Chondrocyte (in vitro differentiated cells): ENCODE measurements at places on chromosomes 11 and 22.

DNA sequence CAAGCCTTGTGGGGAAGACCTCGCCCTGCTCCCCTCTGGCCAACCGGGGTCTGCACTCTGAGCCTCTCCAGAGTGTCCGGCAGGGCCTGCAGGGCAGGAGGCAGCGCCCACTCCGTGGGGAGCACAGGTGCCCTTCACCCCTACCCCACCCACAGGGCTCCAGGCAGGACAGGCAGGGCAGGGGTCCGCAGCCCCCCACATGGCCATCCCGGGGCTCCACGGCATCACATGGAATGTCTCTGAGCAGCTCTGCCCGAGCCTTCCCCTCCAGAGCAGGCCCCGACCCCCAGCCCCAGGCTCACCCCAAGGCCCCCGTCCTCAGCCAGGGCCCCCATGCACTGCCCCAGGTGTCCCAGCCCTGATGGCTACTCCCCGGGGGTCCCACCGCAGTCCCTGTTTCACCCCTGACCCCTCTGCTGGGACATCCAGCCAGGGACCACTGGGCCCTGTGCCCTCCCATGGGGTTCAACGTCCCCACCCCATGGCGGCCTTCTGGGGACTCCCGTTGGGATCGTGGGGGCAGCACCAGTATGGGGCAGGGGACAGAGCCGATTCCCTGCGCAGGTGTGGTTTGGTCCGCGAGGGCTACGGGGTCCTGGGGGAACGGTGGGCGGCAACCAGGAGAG lies 77.7 kb downstream of the BRD1 start:
- peak; percentile 89 for DNase-seq

DNA sequence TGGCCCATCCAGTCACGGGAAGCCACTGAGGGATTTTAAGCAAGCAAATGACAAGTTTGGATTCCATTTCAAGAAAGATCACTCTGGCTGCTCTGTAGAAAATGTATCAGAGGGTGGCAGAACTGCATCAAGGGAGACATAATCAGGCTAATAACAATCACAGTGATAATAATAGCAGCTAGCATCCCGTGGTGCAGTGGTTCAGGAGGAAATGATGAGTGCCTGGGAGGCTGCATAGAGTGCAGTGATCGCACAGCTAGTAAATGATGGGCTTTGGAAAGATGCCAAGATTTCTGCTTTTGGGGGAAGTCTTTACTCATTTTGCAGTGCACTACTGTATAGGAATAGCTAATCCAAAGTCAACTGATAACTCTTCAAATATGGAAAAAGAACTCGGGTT lies 35.8 kb downstream of the TNRC6B start:
- no peak for DNase-seq

DNA sequence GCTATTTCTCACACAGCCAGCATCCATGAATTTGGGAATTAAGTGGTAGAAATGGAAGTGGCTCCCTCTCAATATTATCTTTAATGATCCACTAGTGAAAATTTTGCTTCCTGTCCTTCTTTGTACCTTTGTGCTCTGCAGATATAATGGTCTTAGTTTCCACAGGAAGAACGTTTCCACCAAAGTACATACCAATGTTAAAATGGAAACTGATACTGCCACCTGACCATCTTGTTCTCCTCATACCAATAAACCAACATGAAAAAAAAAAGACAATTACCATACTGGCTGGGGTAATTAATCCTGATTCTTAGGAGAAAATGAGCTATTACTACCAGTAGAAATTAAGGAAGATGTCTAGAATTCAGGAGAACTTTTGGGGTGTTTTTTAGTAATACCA lies 32.3 kb downstream of the C11orf65 start:
- no peak for DNase-seq

DNA sequence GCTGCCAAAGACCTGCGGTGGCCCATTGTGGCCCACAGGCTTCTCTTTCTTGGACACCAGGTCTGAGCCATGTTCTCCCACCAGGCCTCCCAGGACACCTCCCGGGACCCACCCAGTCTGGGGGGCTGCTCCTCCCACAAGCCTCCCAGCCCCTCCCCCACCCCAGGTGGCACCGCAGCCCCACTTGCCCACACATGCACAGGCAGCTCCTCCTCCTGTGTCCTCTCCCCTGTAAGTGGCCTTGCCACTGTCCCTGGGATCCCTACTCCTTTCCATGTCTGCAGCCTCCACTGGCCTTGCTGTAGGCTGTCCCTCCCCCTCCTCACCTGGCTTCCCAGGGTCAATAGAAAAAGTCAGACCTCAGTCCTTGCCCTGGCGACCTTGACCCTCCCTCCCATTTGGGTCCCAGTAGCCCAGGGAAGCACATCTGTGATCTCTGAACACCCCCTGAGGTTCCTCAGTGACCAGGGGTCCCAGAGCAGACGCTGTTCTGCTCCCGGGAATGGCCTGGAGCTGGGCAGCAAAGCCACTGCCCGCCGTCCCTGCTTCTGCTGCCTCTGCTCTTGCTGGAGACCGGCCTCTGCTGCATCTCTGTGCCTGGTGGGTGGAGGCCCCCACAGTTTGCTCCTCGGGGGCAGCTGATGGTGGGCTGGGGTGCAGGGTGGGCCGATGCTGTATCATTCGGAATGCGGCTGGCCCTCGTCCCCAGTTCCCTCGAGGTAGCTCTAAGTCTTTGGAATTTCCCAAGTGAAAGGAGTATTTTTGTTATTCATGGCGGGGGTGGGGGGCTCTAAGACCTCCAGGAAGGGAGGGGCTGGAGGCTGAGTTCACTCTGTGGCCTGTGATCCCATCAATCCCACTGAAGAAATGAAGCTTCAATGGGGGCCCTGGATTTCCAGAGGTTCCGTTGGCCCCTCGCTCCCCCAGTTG lies 43.6 kb downstream of the ARHGAP8 start:
- DNase-seq = no peak

DNA sequence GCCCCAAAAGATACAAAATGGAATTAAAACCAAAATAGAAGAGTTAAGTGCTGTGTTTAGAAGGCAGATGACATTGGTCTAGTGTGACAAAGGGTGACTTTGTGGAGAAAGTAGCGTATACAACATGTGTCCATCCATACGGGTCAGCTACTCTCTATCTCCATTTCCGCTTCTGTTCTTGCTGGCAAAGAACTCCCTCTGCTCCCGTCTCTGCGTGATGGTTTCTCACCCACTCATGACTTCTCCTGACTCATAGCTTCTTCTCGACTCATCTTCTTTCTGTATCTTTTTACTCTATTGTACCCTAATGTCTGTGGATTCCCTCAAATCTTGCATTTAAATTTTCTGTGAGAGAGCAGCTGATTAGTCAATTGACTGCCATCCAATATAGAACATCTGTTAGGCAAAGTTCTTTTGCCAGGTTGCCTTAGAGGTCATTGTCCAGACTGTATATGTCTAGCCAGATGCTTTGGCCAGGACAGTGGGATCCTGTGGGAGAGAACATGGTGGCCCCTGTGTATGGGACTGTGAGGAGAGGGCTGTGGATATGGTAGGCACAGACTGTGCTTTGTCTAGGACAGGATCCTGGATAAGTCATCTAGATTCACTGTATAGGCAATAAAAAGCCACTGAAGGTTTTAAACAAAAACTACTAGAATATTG lies 28.4 kb downstream of the MMP13 start:
- no peak for DNase-seq

GRCh38 chr22:19877626-19878339 lies 23.1 kb upstream of the GNB1L start:
- DNase-seq = peak; percentile 72
